ENCODE measurements at places on chromosomes 5 and 9.

- no peak for DNase-seq
Observed at GRCh38 chr5:9534881-9535517, 10.9 kb downstream of the SEMA5A start.

DNA sequence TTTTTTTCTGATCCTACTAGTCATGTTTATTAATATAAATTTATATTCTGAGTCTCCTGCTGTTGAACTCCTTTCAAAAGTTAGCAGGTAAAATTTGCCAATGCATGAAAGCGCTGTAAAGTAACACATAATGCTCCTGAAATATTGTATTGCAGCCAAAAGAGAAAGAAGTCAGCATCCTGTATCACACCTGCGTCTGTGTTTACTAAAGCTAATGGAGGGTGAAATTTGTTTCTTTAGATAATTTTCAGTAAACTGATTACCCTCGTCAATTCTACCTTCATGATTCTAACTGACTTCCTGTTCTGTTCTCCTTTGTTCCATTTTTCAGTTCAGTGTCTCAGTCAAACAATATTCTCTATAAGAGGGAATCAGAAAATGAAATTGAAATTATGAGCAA lies 415.4 kb downstream of the CDH9 start:
- no peak for DNase-seq

- peak; percentile 71 for DNase-seq
Observed at GRCh38 chr5:172910828-172911627, 48.2 kb upstream of the RPL26L1 start.

DNA sequence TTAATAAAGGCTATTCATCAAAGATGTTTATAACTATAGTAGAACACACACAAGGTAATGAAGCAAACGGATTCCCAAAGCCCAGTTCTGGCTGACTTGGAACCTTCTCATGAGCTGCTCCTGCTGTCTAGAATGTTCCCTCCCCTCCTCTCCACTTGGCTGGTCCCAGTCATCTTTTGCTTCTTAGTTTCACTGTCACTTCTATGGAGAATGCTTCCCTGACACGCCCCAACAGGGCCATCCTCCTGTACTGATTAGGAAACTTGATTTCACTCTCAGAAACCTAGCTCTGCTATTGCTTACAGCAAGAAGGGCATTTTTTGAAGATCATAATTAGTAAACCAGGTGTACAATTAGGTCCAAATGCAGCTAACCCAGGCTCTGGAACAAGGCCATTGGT lies 3.2 kb upstream of the RAPGEF1 start:
- no peak for DNase-seq

DNA sequence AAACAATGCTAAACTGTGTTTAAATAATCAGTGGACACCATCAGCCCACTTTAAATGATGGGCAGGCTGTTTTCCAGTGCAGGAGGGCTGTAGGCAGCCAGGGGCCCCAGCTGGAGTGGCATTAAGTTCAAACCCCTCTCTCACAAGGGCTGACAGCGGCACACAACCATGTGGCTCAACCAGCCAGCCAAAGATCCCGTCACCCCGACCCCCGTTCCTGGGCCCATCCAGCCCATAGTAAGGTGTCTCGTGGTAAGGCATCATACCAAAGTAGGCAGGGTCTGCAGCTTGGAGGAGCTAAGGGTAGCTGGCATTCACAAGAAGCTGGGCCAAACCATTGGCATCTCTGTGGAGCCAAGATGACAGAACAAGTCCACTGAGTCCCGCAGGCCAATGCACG lies 24.9 kb downstream of the BTNL9 start:
- no peak for DNase-seq

DNA sequence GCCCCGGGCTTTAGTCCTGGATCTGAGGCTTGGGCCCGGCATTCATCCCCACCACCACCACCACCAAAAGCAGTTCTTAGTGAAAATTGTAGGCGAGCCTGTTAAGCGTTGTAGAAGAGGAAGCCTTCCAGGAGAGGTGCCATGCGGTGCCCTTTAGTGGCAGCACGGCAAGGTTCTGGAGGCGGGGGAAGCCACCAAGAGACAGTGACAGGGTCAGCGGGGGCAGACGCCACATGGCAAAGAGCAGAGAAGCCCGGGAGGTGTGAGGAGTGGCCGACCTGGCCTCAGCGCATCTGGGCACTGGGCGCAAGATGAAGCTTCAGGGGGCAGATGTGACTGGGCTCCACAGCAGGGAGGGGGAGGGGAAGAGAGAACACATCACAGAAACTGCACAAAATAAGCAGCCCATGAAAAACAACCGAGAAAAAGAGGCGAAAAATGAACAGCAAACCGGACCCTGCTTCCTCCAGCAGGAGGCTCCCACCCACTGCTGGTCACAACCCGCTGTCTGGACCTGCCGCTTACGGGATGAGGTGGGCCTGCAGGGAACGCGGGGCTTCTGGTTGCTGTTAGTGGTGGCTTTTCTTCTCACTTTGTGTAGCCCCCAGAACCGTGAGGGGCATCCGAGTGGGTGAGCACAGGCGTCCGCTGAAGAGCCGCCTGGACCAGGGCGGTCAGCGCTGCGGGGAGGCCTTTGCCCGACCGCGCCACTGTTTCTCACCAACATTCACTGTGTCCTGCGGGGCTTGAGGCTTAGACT lies 4.3 kb downstream of the LRRC14B start:
- no peak for DNase-seq

DNA sequence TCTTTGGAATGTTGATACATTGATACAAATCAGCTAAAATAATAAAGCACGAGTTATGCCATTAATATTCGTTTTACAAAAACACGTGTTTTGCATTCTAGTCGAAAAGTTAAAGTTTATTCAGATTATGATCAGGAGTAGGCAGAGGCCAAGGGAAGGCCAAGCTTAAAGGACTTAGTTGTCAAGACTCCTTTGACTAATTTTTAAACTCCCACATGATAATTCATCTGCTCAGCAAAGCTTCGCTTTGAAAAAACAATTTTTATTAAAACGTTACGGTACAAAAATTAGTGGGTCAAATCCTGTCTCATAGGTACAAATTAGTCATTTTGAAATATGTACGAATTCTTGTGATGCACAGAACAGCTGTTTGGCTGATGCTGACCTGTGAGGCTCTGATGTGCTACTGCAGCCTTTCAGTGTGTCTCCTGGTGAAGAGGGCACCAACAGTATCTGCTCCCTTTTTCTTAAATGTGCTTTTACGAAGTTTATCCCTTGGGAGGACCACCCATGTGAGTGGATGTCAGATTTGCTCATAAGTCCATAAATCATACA lies 23.0 kb upstream of the NR3C1 start:
- no peak for DNase-seq

DNA sequence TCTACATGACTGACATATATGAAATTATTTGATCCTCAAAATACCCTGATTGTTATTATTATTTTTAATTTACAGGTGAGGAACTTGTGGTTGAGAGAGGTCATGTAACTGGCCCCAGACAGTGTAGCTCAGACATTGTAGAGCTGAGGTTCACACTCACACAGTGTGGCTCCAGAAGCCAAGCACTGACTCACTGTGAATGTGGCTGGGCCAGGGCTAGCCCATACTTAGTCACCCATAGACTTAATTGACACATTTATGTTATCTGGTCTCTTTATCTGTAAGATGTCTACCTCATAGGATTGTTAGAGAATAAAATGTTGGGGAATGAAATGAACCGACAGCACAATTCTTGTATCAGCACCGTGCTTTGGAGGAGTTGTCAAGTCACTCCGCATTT lies 24.9 kb upstream of the CCDC112 start:
- DNase-seq = peak; percentile 12

- no peak for DNase-seq
Observed at GRCh38 chr5:42604171-42604711, 152.4 kb upstream of the CCDC152 start.

GRCh38 chr5:3285621-3286020 lies 310.0 kb upstream of the IRX1 start:
- no peak for DNase-seq
